ENCODE measurements at places on chromosomes 13 and 19. TPM values are rescaled to one million over a fixed set of nuclear protein-coding genes. Genes with fewer than 3 reads are reported as not detected.

Gene CYP4F11
- polyA plus RNA-seq: not detected

Gene ZNF571
- 6.9 TPM for polyA plus RNA-seq

Gene SPRED3
- polyA plus RNA-seq: not detected

Gene PLVAP
- not detected for polyA plus RNA-seq

Gene IZUMO2
- not detected for polyA plus RNA-seq

Gene EGLN2
- 181 TPM for polyA plus RNA-seq

Gene TSHZ3
- polyA plus RNA-seq: not detected

Gene CYP4F2
- not detected for polyA plus RNA-seq

Gene GRAMD1A
- 18.1 TPM for polyA plus RNA-seq
